ENCODE measurements at places on chromosomes 1 and 21. TPM values are rescaled to one million over a fixed set of nuclear protein-coding genes. Genes with fewer than 3 reads are reported as not detected.

The KRTAP11-1 gene
- not detected for total RNA-seq

The GNAT2 gene
- not detected for total RNA-seq

The RGS16 gene
- 1.6 TPM for total RNA-seq

The DNAI4 gene
- 42.4 TPM for total RNA-seq

The HUNK gene
- 7.7 TPM for total RNA-seq

The C1orf226 gene
- total RNA-seq: 0.82 TPM
